Daoy (cell line): ENCODE measurements at places on chromosomes 11 and 22. TPM values are rescaled to one million over a fixed set of nuclear protein-coding genes. Genes with fewer than 3 reads are reported as not detected.
A peak's percentile ranks its signal among the peaks of the same experiment; 100 is the strongest.

- peak; percentile 94 for DNase-seq
Measured at GRCh38 chr11:12185914-12186313, 75.5 kb downstream of the MICAL2 start.

DNA sequence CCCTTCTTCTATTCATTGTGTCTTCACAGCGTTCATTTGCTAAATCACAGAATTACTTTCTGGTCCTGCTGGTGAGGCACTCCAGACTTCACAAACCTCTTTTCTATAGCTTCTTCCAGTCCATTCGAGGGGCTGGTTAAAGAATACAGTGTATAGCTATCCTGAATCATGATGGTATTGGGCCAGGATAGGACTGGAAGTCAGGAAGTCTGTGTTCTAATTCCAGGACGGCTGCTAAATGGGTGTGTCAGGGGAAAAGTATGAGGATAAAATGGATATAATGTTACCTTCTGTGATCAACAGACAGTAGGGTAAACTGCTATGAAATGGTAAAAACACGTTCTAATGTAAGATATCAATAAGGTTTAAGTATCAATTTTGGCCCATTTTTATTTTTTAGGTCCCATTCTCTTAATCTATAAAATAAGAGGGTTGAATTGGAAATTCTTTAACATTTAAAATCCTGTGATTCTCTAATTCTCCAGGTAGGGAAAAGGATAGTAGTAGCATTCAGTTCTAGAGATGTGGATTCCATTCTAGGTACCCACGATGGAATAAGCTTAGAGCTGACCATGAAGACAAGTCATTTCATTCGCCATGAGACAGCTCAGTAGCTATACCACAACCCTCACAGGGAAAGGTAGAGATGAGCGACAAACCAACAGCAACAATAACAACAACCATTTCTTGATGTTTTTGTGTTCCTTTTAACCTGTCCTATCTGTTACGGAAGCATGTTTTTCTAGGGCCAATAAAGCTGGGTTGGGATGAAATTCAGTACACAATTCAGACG lies 96.1 kb downstream of the SLC1A2 start:
- no peak for DNase-seq

DNA sequence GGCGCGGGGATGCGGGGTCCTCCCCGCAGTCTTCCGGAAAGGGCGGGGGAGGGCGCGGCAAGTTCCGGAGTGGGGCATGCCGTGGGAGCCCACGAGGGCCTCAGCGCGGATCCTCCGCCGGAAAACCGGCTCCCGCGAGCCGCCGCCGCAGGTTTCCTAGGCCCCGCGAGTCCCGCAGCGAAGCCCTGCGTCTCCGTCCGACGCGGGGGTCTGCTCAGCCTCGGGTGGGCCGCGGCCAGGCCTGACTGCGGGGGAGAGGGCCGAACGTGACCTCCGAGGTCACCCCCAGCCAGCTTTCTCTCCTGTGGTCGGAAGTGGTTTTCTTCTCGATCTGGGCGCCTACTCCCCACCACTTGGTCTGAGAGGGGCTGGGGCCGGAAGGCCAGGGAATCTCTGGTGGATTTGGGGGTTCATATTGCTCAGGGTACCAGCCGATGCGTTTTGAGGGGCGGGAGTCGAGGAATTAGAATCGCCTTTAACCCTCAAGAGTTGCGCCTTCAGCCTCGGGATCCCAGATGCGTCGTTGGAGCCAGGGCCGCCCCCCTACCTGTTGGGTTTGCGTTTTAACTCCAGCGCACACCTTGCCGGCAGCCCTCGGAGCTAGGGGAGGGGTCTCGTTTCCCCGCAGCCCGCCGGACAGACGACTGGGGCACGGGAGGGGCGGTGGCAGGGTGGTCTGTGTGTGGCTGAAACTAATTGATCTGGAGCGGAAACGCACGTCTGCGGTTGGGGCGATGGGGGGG lies 3.6 kb upstream of the CCND1 start:
- no peak for DNase-seq

DNA sequence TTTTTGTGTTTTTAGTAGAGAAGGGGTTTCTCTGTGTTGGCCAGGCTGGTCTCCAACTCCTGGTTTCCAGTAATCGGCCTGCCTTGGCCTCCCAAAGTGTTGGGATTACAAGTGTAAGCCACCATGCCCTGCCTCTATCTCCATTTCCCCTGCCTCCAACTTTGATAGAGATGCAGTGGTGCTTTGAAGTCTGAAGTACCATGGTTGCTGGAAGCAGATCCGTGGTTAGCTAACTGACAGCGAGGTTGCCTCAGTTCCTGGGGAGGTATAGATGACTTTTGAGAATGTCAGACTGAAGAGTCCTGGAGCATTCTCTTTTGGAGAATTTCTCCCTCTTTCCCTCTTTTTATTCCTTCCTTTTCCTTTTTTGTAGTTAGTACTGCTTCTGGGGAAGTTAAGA lies 111.5 kb upstream of the RRM1 start:
- DNase-seq = no peak

GRCh38 chr11:134453441-134453840 lies 41.4 kb upstream of the B3GAT1 start:
- no peak for DNase-seq

GRCh38 chr11:134003792-134004495 lies 47.2 kb upstream of the IGSF9B start:
- no peak for DNase-seq

DUSP8 gene
- total RNA-seq = 0.69 and 1.2 TPM in 2 replicates
